ENCODE measurements at places on chromosomes 7 and 10.
A peak's percentile ranks its signal among the peaks of the same experiment; 100 is the strongest.

DNA sequence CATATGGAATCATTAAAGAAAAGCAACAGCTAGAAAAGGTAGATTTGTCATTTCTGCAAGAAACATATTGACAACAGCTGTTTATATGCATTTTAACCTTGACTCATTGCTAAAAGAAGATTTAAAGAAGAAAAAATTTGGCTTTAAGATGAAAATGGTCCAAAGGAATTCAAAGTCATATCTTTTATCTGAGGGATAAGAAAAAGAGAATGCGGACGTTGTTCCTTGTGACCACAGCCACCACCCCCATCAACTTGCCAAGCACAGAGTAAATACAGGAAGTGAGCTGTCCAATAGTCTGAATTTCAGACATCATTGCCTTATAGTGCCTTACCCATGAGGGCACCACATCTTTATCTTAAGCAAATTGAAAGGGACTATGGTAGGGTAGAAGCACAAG lies 7.3 kb upstream of the CRPPA start:
- no peak for DNase-seq

DNA sequence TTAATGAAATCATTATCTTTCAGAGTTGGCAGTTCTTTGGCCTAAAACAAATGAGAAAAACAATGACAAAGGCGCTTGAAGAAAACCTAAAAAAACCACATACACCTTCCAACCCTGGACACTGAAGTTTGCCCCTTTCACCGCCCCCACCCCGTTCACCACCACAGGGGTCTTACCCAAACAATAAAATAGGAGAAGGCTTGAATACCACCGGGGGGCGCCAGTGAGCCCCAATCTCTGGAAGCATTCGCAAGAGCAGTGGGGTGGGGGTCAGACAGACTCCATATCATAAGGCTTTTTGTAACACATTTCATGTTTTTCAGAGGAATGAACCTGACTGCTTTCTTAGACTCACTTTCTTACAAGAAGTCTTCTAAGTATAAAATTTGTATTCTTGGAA lies 163.6 kb downstream of the PIP4K2A start:
- peak; percentile 57 for DNase-seq

DNA sequence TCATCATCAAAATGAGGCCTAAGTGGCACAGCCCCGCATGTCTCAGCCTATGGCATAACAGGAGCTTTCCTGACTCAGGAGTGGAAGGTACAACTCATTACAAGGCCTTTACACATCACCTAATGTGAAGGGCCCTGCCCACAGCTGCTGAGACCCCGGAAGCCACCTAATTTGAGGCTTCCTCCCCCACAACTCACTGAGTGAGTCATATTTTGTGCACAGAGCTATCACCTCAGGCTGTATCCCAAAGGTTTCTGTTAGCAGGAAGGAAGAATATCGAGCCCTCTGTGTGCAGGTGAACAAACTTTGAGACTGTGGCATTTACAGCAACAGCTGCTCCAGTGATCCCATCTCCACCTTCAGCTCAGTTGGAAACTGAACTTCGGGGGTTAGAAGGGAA lies 20.6 kb downstream of the HTR5A start:
- no peak for DNase-seq

- DNase-seq, result no peak
Observed at GRCh38 chr7:155574556-155575290, 28.4 kb upstream of the CNPY1 start.

DNA sequence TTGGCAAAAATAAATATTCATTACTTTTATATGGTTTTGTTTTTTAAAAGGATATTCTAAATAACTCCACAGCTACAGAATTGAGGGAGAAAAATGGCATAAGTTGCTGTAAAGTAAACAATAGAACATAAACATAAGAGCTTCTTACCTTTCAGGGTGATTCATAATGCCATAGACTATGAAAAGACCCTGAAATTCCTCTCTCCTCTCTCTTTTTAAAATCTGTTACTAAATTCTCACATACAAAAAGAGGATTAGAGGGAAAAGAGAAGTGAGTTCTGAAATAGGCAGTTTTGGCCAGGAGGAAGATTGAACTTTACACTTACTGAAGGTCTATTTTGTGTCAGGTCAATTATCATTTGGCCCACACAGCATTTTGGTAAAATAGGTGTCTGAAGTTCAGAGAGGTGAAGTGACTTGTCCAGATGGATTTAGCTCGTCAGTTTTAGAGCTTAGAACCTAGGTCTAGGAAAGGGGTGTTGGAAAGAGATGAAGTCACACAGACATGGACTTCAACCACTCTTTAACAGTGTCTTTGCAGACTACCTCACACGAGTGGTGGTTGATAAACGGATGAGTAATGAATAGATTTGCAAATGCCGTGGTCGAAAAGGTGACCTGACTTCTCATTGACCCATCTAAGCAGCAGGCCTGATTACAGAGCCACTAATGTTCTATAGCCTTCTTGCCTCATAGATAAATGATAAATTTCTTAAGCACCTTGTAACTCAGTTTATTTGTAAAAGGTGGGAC lies 190.6 kb upstream of the CCDC6 start:
- no peak for DNase-seq

DNA sequence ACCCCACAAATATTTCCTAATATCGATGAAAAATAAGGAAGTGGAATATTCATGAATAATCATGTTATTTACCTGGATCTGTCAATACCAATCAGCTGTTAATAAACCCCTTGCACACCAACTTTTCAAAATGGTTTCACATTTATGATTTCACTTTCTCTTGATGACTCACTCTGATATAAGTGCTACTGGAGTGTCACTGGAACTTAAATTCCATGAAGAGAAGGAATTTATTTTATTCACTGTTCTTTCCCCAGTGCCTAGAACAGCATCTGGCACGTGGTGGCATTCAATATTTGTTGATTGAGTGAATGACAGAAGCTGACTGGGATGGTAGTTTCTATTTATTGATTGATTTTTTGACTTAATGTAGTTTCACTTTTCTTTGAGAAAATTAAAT lies 3.5 kb upstream of the ENO4 start:
- DNase-seq, result no peak

- DNase-seq, result peak; percentile 82
Observed at GRCh38 chr7:75650062-75650461, 88.7 kb downstream of the HIP1 start.

DNA sequence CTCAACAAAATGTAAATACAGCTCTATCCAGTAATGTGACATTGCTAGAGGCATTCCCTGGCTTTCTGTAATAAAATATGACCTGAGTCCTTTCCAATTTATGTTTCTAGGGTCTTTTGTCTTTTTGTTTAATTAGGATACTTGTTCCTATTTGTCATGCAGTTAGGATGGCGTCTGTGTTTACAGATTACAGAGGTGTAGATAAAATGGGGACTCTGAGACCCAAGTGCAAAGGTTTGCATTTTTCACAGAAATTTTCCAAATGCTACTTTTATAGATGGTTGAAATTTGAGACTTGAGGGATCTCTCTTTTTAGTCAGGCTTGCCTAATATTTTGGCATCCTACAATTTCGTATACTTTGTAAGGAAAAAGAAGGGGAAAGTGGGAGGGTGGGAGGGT lies 332.4 kb downstream of the PTEN start:
- no peak for DNase-seq

GRCh38 chr7:13312307-13312706 lies 624.9 kb downstream of the ARL4A start:
- no peak for DNase-seq

DNA sequence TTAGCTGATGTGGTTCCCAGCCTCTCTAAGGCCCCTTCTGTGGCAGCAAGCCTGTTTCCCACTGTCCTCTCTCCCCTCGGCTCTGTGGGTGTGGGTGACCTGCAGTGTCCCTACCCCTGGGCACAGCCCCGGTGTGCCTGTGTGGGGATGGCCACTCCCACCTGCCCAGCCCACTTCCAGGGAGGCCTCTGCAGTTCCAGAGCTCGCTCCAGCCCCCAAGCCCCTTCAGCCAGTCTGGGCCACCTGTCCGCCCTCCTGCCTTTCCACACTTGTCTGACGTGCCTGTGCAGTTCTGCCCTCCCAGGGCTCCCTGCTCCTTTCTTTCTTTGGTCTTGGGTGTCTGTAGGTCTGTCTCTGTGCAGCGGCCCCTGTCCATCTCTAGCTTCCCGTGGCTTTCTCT lies 127.0 kb upstream of the PPIF start:
- DNase-seq, result no peak

GRCh38 chr10:89852872-89853271 lies 151.5 kb downstream of the KIF20B start:
- no peak for DNase-seq

DNA sequence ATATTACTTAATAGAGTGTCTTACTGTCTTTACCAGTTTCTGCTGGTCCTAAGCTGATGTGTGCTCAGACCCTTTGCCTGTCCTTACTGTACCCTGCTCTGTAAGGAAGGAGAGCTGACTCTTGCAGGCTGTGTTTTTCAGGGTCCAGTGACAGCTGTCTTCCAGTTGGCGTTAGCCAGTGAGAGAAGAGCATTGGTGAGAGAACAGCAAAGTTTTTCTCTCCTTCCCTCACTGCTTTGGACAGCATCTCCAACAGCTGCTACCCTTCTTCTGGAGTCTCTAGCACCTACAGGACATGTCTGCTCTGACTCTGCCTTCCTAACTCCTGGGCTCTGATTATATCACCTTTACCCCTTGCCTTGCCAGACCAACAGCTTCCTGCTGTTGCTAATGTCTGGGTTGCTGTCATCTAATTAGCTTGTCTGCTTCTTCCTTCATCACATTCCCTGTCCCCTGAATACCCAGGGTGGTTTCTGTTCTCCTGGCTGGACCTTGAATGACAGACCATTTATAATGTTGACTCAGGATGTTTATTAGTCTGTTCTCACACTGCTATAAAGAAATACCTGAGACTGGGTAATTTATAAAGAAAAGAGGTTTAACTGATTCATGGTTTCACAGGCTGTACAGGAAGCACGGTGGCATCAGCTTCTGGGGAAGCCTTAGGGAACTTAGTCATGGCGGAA lies 23.5 kb upstream of the PANK1 start:
- no peak for DNase-seq

GRCh38 chr10:110378533-110379108 lies 73.9 kb upstream of the SMNDC1 start:
- no peak for DNase-seq

Measured in lower lobe of right lung (tissue), 2 donors.